ENCODE measurements at places on chromosomes 2 and 18.
A peak's percentile ranks its signal among the peaks of the same experiment; 100 is the strongest.

GRCh38 chr2:63192889-63193774 is 142.5 kb downstream of the OTX1 start:
- DNase-seq: no peak

GRCh38 chr18:11204020-11204419 is 54.7 kb upstream of the PIEZO2 start:
- no peak for DNase-seq

GRCh38 chr2:191257934-191258333 is 12.7 kb downstream of the MYO1B start:
- no peak for DNase-seq

DNA sequence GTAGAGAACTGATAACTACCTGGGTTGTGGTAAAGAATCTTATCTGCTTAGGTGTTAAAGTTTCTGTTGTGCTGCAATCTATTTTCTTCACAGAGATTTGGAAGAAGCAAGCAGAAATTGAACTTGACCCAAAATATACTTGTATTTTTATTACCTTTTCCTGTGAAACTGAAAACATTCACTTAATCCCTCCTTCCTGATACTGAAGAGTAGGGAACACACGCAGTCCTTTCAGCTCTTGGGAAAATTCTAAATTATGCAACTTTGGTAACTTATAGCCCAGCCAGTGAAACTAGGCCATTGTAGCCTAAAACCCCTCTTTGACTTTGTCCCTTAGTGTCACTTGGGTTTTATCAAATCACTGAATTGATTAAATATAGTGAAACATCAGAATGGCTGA is 128.4 kb upstream of the MEIS1 start:
- peak; percentile 4 for DNase-seq
